ENCODE measurements at places on chromosomes 4 and X. TPM values are rescaled to one million over a fixed set of nuclear protein-coding genes. Genes with fewer than 3 reads are reported as not detected.

NXF2B gene
- total RNA-seq = 8.0 TPM

LAP3 gene
- 82.3 TPM for total RNA-seq

LRRC66 gene
- not detected for total RNA-seq

PASD1 gene
- 10.5 TPM for total RNA-seq

MSANTD1 gene
- total RNA-seq = 0.09 TPM

ERVMER34-1 gene
- 0.44 TPM for total RNA-seq

NWD2 gene
- not detected for total RNA-seq

DCAF4L1 gene
- 0.25 TPM for total RNA-seq

ESX1 gene
- total RNA-seq = not detected

NOX1 gene
- not detected for total RNA-seq

DNA sequence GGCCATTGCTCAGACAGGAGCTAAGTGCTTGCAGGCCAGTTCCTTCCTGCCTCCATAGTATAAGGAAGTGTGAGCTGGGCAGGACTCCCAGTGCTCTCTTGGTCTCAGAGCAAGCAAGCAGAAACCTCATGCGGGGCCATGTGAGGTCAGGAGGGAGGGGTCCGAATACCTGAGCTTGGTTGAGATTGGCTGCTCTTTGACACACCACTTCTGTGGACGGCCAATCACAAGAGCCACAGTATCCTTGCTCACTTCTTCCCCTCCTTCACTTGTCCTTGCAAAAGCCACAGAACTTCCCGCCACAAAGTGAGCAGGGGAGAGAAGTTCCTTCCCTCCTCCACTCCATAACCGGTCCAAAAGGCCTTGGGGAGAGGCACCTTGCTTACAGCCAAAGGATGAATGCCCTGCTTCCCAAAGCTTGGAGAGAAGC is 56.7 kb downstream of the PRPS1 start:
- DNase-seq = peak; percentile 75
- H3K27ac ChIP-seq = peak overlapping the region; percentile 48

DNA sequence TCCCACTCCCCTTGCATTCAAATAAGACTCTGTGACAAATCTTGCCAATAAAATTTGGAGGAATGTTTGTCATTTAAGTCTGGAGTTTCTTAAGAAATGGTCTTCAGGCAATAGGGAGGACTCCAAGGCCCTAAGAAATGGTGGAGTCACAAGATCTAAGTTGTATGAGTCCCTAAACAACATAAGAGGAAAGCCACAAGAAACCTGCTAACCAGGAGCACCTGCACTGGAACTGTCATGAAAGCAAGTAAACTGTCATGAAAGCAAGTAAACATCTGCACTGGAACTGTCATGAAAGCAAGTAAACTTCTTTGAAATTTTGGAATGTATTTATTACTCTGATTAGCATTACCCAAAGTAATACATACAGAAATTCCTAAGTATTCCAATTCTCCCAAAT is 3.5 kb downstream of the CNOT6L start:
- H3K4me3 ChIP-seq = no peak overlapping the region
- DNase-seq = no peak
- H3K27me3 ChIP-seq = no peaks in the 10 kb centered on the region

DNA sequence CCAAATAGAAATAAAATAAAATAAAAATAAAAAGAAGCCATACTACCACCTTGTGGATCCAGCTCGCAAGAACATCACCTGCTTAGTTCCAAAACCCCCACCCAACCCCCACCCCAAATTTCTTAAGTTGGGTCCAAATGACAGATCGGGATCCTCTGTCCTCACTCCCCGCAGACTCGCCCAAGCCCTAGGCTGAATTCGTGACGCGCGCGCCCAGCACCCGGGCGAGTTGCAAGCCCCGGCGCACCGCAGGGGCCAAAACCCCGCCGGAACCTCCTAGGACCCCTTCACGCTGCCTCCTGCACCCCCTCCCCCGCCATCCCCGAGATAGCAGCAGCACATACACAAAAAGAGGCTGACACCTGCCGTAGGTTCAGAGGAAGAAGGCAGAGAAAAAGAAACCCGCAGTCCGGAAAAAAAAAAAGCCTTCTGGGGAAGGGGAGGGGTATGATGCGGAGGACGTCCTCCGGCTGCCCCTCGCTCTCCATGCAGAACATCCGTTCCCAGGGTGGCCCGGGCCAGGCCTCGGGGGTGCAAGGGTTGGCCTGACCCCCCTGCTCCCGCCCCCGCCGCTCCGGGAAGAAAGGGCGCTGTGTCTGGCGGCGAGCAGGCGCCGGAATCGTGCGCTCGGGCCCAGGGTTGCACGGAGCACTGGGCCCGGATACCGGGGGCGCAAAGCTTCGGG is 2.6 kb downstream of the NLGN4X start:
- H3K36me3 ChIP-seq = no peaks in the 10 kb centered on the region
- H3K4me1 ChIP-seq = no peaks in the 10 kb centered on the region
- no peaks in the 10 kb centered on the region for H3K27me3 ChIP-seq
- no peak overlapping the region for H3K4me3 ChIP-seq

DNA sequence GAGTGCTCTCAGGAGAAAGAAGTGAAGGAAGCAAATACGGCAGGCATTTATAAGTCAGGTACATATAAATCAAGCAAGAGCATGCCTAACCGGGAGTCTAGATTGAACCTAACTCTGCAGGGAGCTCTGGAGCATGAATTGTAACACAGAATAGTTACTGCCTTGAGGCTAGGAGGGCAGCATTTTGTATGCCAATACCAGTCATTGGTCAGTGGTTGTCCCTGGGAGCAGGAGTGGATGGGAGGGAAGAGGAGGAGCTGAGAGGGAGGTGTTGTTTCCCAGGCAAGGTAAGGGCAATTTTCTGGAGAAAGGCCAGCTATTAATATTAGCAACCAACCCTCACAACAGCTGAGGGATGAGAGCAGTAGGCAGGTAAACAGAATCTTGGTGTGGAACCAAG is 224.7 kb upstream of the DCAF8L1 start:
- H3K4me3 ChIP-seq = no peak overlapping the region
- no peaks in the 10 kb centered on the region for H3K4me1 ChIP-seq
- no peak overlapping the region for H3K27ac ChIP-seq
- H3K36me3 ChIP-seq = no peaks in the 10 kb centered on the region
- DNase-seq = no peak
- H3K27me3 ChIP-seq = no peaks in the 10 kb centered on the region

- H3K27ac ChIP-seq = no peak overlapping the region
- no peaks in the 10 kb centered on the region for H3K27me3 ChIP-seq
- H3K36me3 ChIP-seq = no peaks in the 10 kb centered on the region
- H3K4me3 ChIP-seq = no peak overlapping the region
- DNase-seq = no peak
Observed at GRCh38 chr4:53094040-53094439, 231.9 kb downstream of the RASL11B start.

DNA sequence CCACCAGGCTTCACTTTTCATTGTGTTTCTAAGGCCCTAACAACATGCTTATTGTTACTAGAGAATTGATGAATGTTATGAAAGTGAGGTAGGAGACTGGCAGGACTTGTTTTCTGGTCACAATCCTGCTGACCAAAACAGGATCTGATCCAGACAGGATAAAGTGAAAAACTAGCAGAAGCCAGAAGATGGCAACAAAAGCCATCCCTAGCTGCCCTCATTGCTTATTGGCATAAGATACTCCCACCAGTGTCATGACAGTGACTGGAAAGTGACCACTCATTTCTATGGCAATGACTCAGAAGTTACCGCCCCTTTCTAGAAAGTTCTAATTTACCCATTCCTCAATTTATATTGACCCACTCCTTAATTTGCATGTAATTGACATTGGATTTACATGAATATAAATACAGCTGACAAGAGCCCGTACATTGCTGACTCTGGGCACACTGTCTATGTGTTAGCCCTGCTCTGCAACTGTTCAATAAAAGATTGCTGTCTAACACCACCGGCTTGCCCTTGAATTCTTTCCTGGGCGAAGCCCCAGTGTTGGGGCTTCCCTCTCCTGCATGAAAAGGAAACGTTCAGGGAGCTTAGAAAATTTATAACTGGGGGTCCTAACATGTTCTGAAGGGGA is 30.0 kb upstream of the FGG start:
- no peak overlapping the region for H3K4me3 ChIP-seq
- no peaks in the 10 kb centered on the region for H3K27me3 ChIP-seq
- H3K4me1 ChIP-seq = no peaks in the 10 kb centered on the region
- no peak overlapping the region for H3K27ac ChIP-seq

DNA sequence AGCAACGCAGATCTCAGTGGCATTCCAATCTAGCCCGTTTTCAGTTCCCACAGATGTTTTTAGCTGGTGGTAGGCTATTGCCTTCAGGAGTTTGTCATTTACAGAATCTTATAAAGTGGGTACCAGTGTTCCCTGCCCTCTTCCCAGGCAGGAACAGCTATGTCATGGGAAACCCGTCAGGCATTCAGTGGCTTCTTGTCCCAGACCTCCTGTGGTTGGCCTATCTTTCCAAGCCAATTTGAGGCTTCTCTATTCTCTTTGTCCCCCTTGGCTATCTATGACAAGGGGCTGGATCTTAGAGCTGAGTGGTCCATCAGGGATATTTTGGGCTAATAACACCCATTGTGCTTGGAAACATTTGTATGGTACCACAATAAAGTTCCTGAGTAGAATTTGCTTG is 33.6 kb upstream of the RPL34 start:
- peaks cover 2% of the 10 kb centered on the region for H3K27me3 ChIP-seq
- DNase-seq = no peak
- H3K36me3 ChIP-seq = no peaks in the 10 kb centered on the region

Measured in K562 (cell line).